T-helper 1 cell (primary cell): ENCODE measurements at places on chromosomes 5 and 9.

DNA sequence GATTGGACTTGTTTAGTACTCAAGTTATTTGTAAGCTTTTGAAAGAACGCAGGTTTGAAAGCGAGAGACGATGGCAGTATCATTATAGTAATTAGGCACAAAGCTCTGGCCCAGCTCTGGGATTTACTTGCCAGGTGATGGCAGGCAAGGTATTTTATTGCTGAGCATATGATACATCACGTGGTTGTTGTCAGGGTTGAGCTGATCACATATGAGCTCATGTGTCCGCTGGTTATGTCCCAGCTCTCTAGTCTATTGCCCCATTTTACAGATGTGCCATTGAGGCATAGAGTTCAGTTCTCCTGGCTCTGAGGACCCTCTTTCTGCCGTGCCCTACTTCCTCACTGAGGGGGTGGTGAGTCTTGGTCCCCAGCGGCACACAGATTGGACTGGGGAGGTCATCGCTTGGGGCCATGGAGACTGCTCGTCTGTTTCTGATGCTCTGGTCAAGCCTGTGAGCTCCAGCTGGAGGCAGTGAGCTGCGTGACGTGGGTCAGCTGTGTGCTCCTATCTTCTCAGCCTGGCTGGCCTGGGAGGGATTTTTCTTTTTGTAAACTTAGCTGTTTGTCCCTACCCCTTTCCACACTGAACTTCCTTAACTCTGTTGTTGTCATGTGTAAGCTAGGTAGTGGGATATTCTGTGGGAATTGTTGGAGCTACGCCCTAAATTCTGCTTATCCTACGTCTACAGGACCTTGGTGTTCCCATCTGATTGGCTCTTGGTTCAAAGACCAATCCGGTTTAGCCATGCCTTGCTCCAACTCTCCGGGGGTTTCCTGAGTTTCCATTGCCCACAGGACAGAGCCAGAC, 2.2 kb downstream of the NXNL2 start:
- no peak for DNase-seq

- no peak for DNase-seq
These were observed 83.7 kb downstream of the MYO10 start for GRCh38 chr5:16852251-16853005.

- no peak for DNase-seq
These were observed 249.4 kb upstream of the TRIM32 start for GRCh38 chr9:116437411-116438370.

GRCh38 chr5:174556756-174557155, 167.6 kb upstream of the MSX2 start:
- DNase-seq: no peak

GRCh38 chr5:43369651-43370050, 42.5 kb downstream of the CCL28 start:
- no peak for DNase-seq

DNA sequence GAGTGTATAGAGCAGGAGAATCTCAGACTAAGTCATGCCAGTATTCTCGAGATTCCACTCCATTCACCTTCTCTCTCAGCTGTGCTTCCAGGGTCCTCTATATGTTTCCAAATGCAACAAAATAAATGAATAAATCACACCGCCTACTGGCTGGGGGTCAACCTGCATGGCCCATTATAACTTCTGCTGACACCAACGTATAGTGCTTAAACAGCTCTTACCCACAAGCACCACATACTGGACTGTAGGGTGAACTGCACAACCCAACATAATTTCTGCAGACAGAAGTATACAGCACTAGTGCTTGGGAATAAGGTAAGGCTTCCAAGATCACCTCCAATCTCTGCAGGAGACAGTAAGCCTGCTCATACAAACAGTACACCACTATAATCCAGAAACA, 33.1 kb upstream of the HTR4 start:
- no peak for DNase-seq

- DNase-seq: no peak
These were observed 178.0 kb downstream of the FSTL4 start for GRCh38 chr5:133434336-133434735.

DNA sequence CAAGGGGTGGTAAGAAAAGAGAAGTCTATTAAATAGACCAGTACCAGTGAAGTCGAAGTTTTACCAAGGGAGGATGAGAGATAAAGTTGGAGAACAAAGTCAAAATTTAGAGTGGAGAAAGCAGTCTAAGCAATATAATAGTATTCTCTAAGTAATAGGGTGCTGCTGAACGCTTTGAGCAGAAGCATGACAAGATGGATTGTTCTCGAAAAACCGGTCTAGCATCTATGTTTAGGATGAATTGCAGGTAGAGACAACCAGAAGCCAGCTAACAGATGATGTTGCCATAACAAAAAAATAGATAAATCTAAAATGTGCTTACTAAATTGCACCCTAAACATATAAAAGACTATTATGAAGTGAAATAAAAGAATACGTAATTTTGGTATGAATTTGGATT, 237.0 kb downstream of the PRELID2 start:
- DNase-seq: no peak

DNA sequence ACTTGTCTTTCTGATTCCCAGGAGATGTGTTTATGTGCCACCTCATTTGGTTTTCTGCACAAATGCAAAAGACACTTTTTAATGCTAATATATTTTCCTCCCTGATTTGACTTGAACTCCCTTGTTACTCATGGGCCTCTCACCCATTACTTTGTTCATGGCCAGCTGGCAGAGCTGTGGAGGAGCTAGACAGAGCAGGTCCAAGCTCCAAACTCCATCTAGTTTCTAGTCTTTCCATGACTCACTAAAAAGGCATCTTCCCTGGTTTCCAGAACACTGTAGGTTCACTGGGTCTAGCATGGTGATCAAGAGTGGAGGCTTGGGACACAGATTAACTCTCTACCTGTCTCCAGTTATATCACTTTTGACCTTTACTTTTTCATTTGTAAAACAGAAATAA, 161.0 kb upstream of the SLC28A3 start:
- DNase-seq: no peak

DNA sequence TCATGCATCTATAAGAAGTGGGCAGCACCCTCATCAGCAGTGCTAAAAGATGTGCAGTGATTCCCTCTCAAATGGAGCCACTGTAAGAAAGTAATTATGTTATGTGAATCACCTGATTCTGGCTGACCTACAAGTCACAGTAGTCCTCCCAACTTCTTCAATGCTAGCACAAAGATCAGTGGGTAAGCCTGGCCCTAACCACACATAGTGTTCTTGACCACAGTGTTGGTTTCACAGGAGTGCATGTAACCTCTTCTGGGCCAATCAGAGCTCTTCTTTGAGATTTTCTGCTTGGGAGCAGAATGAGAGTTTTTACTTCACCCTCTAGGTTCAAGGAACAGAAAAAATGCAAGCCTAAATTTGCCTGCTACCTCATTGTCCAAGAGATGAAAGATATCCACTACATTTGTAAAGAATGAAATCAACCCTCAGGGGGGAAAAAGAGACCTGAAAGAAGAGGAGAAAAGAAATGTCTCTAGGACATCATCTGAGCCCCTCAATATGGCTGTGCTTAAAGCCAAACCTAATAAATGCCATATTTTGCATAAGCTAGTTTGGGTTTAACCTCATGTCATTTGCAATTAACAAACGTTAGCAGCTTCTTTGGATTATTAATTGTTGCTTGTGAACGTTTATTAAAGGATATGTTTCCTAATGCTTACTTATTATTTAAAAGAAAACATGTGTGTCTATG, 65.3 kb upstream of the ADRB2 start:
- no peak for DNase-seq

- DNase-seq: no peak
These were observed 844 bp upstream of the MCCC2 start for GRCh38 chr5:71586052-71586940.

DNA sequence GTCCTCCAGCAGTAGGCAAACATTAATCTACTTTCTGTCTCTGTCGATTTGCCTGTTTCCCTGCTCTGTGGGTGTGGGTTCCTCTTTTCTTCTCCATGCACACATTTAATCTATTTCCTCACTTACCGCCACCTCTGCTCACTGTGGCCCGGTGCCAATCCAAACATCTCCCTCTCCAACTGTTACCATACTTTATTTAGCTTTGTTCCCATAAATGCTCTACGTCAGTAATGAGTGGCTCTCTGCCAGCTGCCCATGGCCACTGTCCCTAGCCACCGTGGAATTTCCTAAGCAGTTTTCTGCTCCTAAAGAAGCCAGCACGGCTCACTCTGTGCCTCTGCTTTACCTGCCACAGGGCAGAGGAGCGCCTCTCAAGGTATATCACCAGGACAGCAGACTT, 19.5 kb upstream of the GOLPH3 start:
- no peak for DNase-seq

DNA sequence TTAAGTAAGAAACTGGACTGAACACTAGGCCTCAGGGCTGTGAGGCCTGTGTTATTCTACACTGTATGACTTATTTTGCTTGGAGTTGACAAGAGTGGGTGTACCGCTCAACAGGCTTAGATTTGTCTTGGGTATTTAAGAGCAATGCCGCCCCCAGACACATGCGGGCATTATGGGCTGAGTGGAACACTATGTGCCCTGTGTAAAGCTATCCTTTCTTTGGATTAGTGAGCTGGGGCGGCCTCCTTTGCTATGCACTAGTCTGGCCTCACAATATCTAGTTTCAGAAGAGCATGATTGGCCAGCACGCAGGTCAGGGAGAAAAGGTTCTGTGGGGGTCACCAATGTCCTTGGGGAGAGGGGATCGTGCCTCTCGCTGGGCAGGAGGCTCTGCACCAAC, 206.3 kb upstream of the GDNF start:
- DNase-seq: no peak

DNA sequence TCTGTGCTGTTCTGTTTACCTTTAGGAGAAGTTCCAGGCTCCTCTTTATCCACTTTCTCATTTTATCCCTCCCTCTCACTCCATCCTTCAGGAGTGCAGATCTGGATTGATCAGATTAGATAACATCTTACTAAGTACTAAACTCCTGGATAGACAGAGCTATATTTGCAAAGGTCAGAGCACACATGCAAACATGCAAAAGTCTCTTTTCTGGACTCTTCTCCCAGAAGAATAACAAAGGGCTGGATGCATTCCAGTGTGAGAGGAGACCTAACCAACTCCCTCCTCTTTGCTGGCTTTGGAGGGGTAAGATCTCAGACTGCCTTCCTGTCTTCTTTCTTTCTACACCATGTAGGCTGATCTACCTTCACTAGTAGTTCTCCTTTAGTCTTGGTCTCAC, 21.4 kb downstream of the GARNL3 start:
- DNase-seq: no peak

DNA sequence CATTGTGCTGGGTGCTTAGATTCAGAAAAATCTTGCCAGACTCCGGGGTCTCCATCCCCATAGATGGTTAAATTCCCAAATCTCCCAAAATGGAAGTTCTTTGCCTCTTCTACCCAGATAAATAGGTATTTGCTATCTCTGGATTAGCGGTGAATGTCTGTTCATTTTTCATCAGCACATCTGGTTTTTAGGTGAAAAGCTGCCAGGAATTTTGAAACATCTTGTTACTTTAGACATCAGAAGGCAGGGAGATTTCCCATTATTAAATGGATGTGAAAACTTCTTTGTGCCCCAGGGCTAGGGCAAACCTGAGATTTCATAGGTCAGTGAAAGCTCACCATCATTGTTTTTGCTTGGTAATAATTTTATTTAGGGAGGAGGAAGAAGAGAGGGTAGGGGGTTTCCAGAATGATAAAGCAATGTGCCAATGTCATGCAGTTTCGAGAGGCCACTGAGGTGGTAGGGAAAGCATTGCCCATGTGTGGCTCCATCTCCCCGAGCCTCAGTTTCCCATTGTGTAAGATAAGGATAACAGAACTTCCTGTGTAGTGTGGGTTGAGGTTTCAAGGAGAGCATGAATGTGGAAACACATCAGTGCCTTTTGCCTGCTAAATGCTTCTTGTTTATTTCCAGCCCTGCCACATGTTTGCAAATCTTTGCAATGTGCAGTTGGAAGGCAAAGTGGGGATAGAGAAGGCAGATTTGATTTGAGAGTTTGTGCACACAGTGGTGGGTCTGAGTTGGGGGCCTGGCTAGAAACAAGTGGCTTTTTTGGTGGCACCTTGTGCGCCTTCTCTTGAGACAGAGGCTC, 147.2 kb upstream of the KLF4 start:
- DNase-seq: no peak

- DNase-seq: no peak
These were observed 134.0 kb upstream of the MAP3K1 start for GRCh38 chr5:56681346-56681745.

GRCh38 chr9:121656941-121657470, 5.6 kb downstream of the DAB2IP start:
- DNase-seq: no peak

GRCh38 chr5:136769900-136770684, 404.7 kb upstream of the TRPC7 start:
- no peak for DNase-seq

DNA sequence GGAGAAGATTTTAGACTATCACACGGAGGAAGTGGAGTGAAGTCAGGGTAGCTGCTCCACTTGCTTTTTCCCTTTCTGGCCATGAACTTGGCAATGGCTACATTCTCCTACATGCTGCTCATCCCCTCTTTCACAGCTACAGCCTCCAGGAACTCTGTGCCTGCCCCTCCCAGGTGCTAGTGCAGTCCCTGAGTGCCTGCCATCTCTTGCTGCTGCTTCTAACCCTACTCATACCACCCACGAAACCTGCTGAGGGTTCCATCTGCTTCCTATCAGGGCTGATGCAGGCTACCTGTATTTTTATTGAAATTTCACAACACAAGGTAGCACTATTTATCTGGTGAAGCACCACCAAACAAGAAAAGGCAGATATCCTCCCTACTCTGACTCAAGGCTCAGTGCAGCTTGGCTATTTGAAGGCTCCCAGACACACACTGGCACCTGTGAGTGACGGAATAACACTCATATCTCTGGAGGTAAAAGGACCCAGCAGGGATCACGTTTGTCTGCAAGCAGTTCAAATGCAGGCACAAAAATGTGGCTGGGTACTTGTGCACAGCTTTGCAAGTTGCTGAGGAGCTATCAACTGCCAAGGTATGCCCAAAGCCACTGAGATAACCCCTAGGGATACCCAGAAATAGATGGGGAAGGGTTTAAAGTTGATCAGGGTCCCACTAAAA, 51.6 kb downstream of the MARCHF11 start:
- DNase-seq: no peak

DNA sequence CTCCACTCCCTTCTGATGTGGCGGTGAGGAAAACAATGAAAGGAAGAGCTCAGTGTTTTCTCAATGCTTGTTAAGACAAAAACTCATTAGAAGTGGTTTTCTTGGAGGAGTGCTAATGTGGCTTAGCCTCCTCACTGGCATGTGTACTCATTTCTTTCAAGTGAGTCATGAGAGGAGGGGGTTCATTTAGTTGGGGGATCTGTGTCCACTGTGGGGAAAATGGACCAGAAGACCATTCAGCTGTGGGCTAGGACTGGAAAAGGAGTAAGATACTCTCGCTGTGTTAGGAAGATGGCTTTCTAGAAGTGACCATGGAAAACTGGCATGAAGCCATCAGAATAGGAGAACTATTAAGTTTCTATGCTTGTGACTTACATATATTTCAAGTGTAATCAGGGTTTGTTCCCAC, 23.5 kb downstream of the KLF9 start:
- DNase-seq: no peak

DNA sequence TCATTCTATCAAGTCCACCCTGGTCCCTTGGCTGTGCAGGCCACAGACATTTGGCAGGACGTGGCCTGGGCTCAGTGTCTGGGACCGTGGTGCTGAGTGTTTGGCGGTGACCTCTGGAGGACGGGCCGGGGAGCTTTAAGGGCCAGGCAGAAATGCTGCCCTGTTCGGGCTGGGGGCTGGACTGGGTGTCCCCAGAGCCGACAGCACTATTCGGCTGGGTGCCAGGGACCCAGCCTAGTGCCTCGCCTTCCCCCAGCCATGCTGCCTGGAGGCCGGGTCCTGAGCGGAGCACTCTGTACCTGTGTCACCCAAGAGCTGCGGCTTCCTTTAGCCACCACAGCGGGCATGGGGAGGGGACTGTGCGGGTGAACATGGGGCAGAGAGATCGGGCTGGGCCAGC, 40.4 kb downstream of the COL5A1 start:
- DNase-seq: no peak

- DNase-seq: no peak
These were observed 22.0 kb downstream of the OR2S2 start for GRCh38 chr9:35935755-35936509.
